ENCODE measurements at places on chromosomes 12 and 14.

DNA sequence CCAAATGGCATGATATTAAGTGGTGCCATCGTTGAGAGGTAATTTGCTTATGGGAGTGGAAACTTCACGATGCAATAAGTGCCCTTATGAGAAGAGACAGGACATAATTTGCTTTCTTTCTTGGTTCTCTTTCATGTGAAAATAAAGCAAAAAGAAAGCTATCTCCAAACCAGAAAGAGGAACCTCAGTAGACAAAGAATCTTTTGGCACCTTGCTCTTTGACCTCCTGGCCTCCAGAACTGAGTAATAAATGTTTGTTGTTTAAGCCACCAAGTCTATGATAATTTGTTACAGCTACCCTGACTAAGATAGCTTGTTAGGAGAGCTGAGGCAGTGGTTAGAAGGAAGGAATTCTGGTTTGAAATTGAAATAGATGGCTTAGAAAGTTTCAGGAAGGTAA, 39.6 kb downstream of the CCER1 start:
- no peak for DNase-seq

GRCh38 chr12:124321040-124321481, 26.2 kb downstream of the RFLNA start:
- DNase-seq: peak; percentile 75

GRCh38 chr14:30252783-30253674, 305.9 kb upstream of the G2E3 start:
- no peak for DNase-seq

GRCh38 chr12:108568338-108569154, 6.2 kb downstream of the ISCU start:
- peak; percentile 75 for DNase-seq

- no peak for DNase-seq
Measured at GRCh38 chr12:66774929-66775328, 96.1 kb upstream of the GRIP1 start.

DNA sequence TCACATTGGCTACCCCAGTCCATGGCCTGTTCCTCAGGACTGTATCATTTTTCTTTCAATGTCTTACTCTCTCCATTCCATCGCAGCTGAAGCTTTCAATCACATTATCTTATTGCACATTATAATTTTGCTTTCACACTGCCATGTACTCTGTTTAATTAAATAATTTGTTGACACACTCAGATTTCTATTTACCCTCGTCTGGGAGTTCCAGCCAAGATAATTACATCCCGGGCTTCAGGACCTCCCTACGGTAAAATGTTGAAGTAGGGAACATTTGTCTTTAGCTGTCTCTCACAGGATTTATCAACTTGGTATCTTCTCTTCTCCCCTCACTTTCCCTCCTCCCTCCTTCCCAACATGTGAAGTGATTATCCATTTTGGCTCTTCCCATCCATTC, 177.2 kb upstream of the RASSF8 start:
- DNase-seq: no peak

DNA sequence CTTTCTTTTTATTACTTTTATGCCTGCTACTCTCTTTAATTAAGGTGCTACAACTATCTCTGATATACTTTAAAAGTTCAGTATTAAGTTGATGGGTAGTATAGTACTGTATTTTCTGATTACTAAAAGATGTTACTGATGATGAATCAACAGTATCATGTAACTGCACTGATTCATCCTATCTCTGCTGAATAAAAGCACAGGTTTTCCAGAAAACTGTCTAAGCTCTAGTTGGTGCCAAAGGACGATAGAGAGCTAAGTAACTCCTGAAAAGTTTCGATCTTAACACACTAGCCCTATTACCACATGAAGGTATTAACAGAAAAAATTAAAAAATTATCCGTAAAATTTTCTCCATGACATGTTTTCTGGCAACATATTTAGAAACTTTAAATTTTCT, 2.1 kb downstream of the SCAF11 start:
- no peak for DNase-seq

DNA sequence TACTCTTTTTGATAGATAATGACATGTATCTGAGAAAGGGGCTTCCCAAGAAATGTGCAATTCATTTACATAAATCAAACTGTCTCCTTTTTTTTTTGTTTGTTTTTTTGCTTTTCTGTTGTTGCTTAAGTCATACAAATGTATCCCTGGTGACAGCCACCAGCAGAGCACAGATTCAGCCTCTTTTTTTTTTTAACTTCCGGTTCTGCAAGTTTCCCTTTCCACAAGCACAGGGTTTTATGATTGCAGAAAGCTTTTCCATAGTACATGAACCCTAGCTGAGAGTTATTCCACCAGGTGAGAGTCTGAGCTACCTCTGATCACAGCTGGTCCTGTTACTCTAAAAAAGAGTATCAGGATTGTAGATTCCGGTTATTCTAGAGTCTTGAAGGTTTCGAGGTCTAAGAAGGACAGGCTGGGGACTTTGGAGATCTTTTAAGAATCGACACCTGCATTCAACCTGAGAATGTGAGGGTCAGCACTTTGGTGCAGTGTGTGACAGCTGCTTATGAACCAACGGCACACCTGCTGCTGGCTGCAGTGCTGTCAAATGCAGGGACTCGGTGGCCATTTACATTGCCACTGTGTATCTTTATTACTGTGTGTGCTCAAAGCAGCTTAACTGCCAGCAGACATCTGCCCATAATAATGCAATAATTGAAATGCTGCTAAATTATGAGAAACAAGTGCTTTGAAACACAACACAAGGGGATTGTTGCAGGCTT, 551.7 kb downstream of the NRXN3 start:
- DNase-seq: no peak

- no peak for DNase-seq
Measured at GRCh38 chr14:93939304-93940229, 12.4 kb downstream of the FAM181A start.

DNA sequence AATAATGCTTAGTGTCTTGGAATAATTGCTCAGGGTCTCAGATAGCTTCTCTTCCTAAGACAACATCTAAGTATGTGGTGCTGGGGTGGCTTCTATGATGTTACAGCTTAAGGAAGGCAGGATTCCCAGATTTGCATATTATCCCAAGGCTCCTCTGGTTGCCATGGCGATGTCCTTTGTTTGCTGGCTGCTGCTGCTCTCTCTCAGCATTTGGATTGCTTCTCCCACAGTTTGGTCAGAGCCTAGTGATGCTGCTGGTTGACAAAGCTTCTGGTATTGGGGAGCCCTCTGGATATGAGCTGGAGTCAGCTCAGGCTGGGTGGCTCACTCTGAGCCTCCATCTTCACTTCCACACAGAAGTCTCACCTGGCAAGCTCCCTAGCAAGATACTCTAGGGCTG, 56.4 kb upstream of the FBXO33 start:
- DNase-seq: no peak

- no peak for DNase-seq
Measured at GRCh38 chr12:57766464-57767304, at the start of gene CYP27B1. TSS of gene CYP27B1 (minus strand) at chr12:57767078. CDS start at chr12:57767041, 37 bp downstream.

GRCh38 chr12:104956870-104957718, 996 bp downstream of the SLC41A2 start:
- DNase-seq: no peak

DNA sequence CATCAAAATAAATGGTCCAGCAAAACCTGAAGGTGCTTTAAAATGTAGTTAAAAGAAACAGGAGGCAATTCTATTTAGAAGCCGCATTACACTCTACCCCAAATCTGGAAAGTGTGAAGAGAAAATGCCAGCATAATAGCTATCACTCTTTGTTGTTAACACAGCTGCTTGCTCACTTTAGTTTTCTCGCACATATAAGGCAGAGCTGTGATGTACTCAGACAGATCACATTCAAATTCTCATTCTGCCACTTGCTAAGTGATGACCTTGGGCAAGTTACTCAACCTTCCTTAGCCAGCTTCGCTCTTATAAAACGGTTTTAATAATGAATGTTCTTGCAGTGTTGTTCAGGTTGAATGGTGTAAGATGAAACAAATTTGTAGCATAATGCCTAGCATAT, 56.0 kb upstream of the MGAT4C start:
- DNase-seq: no peak

- DNase-seq: no peak
Measured at GRCh38 chr14:103130017-103130764, 6.9 kb downstream of the TNFAIP2 start.

DNA sequence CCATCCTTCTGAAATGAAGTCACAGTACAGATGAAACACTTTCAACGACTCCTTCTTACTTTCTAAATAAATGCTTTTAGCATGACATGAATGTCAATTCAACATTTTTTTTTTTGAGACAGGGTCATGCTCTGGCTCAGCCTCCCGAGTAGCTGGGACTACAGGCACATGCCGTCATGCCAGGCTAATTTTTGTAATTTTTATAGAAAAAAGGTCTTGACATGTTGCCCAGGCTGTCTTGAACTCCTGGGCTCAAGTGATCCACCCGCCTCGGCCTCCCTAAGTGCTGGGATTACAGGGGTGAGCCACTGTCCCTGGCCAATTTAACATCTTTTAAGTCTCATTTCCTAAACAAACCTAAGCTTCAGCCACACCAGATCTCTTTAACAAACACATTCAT, 16.4 kb downstream of the GALNT6 start:
- no peak for DNase-seq

DNA sequence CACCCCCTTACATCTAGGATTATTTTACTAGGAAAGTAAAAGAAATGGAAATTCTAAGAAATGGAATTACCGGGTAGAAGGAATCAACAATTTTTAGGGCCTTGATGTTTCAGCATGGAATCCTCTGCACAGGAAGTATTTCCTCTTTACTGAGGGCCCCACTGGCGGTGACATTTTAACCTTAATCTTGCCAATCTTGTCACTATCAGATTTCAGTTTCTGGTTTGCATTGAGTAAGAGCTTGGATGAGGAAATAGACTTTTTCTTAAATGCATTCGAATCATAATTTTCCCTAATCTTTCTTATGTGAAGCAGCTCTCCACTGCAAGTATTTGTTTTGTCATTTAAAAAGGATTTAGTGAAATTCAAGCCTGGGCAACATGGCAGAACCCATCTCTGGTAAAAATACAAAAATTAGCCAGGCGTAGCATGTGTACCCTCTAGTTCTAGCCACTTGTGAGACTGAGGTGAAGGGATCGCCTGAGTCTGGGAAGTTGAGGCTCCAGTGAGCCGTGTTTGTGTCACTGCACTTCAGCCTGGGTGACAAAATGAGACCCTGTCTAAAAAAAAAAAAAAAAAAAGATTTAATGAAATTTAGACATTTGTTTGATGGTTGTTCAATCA, 40.7 kb downstream of the TPCN1 start:
- DNase-seq: peak; percentile 82

GRCh38 chr14:38951451-38951850, 151.6 kb downstream of the SEC23A start:
- DNase-seq: no peak

GRCh38 chr12:31310488-31310887, 15.5 kb downstream of the SINHCAF start:
- no peak for DNase-seq

- DNase-seq: no peak
Measured at GRCh38 chr14:77154421-77154820, 12.8 kb upstream of the ZDHHC22 start.

- DNase-seq: no peak
Measured at GRCh38 chr12:105931762-105932570, 206.8 kb downstream of the NUAK1 start.

DNA sequence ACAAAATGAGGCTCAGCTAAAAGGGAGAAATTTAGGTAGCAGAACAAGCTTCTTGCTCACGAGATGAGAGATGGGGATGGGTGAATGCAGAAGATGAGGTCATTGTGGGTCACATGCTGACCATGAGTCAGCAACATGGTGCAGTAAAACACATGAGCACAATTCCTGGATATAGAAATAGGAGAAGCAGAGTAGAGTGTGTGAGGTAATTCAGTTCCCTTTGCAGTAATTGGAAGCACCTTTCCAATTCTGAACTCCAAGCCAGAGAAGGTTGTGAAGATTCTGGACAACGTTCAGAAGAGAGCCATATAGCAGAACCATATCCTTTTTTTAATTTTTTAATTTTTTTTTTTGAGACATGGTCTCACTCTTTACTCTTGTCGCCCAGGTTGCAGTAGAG, 62.0 kb upstream of the LMNTD1 start:
- DNase-seq: no peak

GRCh38 chr14:99230208-99231151, 41.5 kb downstream of the BCL11B start:
- peak; percentile 31 for DNase-seq

DNA sequence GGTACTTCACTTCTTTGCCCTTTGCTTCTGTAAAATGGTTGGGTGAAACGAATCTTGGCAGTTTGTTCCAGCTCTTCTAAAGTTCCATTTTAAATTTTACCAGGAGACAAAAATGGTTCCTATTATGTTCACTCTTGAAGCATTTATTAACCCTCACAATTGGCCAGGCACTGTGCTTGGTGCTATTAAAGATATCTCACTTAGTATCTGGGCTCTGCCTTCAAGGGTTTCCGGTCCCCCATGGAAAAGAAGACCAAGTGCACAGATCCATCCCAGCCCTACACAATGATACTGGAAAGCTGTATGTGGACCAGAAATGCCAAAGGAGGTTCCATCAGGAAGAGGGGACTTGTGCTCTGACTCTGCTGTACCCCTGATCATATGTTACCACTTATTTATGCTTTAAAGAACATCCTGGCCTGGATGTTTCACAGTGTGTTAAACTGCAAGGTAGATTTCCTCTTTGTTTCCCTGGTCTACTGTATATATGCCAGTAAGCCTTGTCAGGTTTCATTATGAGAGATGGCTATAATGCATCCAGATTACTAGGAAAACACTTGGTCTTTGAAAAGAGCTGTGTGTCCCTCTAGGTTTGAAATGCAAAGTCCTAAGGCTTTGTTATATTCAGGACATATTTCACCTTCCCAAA, 154.8 kb downstream of the PRKCH start:
- DNase-seq: no peak

DNA sequence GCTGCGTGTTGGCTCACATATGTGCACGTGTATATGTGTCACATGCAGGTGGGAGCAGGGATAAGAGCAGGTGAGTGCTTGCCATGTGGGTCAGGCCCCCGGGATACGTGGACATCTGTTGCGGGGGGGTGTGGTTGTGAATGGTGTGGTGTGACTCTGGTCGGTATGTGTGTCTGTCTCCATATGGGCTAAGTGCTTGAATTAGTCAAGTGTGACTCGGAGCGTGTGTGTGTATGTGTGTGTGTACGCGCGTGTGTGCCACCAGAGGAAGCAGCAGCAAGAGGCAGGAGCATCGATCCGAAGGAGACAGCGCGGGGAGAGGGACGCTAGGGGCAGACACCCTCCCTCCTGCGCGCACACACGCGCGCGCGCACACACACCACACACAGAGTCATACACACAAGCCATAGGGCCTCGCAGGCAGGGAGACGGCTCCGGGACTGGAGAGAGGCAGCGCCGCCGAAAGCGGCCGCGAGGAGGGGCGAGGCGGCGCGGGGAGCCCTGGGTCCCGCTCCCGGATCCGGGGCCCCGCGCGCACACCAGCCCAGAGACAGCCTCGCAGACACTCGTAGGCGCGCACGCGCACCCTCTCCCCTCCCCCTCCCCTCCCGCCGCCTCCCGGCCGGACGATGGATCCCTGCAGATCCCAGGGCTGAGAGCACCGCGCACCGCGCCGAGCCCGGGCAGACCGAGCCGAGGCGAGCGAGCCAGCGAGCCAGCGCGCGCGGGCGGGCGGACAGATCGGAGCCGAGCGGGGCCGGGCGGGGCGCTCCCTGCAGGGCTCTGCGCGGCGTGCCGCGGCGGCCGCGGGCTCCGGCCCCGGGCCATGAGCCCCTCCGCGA, at the start of gene ASIC1:
Gene ASIC1 (plus strand): TSS at position 597 of the 842 bp plus-strand sequence. CDS start 1,171 bp downstream, outside the sequence.
- DNase-seq: peak; percentile 66

- peak; percentile 49 for DNase-seq
Measured at GRCh38 chr12:51678086-51678724, 87.2 kb downstream of the SCN8A start.

All from DND-41 (cell line).